ENCODE measurements at places on chromosomes 6 and 20.

GRCh38 chr20:43384101-43384940, 73.4 kb upstream of the SRSF6 start:
- DNase-seq, result no peak

DNA sequence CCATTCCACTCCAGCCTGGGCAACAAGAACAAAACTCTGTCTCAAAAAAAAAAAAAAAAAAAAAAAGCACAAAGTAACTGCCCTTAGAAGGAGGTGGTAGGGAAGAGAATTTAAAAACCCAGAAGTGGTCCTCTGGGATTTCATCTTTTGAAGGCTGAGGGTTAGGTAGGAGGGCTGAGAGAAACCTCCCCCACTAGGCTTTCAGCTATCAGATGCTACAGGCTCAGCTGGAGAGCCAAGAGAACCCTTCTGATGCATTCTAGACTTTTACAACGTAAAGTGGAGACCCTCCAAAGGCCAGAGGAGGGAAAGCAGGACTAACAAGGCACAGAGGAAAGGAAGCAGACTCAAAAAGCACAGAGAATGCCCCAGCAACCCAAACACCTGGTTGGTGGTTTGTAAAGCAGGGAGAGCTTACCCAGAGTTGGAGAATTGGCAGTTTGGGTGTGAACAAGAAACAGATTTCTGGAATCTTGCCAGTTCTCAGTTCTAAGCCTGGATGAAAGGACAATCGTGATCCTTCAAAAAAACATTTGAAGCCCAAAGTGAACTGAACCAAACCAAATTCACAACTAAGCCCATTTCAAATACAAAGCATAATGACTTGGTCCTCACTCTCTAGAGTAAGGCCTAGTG, 23.2 kb upstream of the SPAG4 start:
- DNase-seq, result no peak

DNA sequence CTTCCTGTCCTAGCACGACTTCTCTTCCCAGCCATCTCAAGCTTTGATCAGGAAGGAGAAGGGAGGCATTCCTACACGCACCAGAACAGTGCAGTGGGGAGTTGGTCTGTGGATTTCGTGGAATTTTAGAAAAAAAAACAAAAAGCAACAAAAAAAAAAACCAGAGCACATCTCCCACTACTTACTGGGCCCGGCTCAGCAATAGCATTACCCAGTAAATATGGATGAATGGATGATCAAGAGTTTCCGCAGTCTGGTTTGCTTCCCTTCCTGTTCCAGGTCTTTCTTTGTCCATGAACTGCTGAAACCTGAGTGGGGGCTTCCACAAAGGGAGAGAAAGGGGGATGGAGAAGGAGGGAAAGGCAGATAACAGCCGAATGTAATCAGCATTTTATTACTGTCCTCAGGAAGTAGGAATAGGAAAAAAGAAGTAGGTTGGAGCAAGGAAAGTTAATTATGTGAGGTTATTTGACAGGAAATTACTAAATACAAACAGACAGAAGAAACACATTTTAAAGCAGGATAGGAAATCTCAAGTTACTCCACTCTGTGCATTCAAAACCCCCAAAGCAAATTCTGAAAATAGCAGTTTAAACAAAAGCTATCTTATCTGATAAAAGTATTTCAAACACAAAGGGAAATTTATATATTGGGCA, 349.0 kb downstream of the PRL start:
- DNase-seq, result no peak

DNA sequence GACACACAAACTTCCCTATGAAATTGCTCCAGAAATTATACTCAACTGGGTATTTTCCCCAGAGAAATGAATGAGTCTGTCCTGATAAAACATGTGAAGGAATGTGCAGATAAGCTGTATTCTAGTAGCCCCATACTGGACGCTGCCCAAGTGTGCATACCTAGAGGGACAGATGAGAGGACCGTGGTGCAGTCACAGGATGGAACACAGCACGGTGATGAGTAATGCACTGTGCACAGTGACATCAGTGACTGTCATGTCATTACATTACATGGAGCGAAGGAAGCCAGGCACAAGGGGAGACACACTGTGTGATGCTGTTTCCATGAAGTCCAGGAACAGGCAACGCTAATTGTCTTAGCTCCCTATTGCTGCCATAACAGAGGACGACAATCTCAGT, 155.5 kb downstream of the CDH4 start:
- DNase-seq, result no peak

GRCh38 chr6:39493777-39494176, 171.3 kb upstream of the KCNK16 start:
- DNase-seq, result peak; percentile 74

- DNase-seq, result peak; percentile 98
Measured at GRCh38 chr6:45626087-45626891, 248.6 kb upstream of the SUPT3H start.

DNA sequence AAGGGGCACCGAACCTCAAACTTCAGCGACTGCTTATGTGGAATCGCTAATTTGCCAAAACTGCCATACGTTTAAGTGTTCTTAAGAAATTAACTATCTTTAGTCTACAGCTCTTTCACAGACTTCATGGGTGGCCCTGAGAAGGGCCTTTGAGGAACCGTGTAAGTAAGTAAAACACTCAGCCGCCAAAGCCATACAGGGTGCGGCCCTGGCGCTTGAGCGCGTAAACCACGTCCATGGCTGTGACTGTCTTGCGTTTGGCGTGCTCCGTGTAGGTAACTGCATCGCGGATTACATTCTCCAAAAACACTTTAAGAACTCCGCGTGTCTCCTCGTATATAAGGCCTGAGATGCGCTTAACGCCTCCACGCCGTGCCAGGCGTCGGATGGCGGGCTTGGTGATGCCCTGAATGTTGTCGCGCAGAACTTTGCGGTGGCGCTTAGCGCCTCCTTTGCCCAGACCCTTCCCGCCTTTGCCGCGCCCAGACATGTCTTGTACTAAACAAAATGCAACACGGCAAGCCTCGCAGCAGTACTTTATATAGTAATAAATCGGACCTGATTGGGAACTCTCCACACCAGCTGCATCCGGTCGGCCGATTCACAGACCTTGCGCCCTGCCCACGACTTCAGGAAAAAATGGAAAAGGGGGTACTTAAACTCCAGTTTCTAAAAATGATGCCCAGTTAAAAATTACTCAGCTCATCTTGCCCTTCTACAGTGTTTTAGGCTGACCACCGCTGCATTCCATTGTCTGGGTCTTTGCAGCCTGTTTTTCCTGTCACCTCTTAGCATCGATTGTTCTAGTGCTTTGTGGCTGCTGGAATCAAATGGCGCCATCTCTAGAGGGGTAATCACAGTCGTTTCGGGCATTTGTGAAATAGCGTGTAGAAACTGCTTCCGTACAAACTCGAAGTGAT, 38.9 kb downstream of the OR2B2 start:
- DNase-seq, result peak; percentile 94

GRCh38 chr6:124546601-124547000, 415.6 kb upstream of the RNF217 start:
- DNase-seq, result no peak

GRCh38 chr6:169990095-169991030, 238.9 kb downstream of the ERMARD start:
- no peak for DNase-seq

DNA sequence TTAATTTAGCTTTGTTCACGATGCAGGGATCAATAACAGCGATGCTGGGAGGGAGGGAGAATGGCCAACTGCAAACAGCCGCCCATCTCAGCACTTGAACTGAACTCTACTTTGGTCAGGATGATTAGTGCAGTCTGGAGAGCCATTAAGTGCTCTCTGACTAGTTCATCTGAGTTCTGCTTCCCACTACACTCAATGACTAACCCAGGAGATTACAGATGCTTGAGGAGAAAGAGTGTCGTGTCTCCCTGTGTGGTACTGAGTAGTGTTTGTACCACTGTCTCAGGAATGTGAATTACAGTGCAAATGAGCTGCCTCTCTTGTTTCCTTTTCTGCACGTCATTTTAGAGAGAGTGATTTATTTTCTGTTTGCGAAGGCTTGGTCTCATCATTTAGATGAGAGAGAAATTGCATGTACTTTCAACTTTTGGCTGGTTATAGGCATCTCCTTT, 23.5 kb downstream of the CARMIL1 start:
- DNase-seq, result peak; percentile 90

DNA sequence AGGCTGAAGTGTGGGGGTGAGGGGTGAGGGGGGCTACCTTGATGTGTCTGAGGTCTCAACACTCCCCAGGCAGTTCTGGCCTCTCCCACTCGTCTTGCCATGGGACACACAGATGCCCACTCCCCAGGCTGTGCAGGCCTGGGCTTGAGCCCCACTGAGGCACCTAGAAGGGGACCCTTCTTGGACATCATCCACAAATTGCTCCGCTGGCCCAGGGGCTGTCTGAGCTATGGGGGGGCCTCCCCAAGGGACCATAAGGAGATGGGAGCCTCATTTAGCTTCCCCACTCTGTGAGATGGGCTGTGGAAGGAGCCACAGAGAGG, 155.5 kb upstream of the MLN start:
- DNase-seq, result no peak

- DNase-seq, result peak; percentile 92
Measured at GRCh38 chr20:50958615-50959542, at the start of gene MOCS3. MOCS3 (plus strand) TSS chr20:50958818; CDS start chr20:50958843, 25 bp downstream.

GRCh38 chr20:46767127-46767761, 57.8 kb downstream of the SLC2A10 start:
- DNase-seq, result peak; percentile 14

GRCh38 chr6:15441215-15441868, 195.5 kb downstream of the JARID2 start:
- DNase-seq, result peak; percentile 74

DNA sequence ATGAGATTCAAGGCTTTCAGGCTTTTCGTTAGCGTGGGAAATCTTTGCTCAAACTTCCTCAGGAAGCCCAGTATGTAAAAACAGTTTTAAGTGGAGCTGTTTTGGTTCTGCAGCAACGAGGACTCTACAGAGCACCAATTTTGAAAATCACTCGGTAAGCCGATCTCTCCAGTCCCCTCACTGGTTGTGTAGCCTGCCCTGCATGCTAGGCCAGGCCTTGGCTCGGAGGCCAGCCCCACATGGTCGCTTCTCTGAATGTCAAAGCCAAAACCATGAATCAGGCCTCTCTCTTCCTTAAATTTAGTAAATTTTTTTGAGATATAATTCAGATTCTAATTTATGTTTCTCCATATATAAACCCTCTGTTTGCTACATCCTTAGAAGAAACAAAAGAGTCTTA, 108.0 kb downstream of the CHD6 start:
- no peak for DNase-seq

- DNase-seq, result peak; percentile 83
Measured at GRCh38 chr6:22328474-22328873, 31.6 kb upstream of the PRL start.

- DNase-seq, result no peak
Measured at GRCh38 chr6:29974901-29975560, 32.7 kb downstream of the HLA-A start.

DNA sequence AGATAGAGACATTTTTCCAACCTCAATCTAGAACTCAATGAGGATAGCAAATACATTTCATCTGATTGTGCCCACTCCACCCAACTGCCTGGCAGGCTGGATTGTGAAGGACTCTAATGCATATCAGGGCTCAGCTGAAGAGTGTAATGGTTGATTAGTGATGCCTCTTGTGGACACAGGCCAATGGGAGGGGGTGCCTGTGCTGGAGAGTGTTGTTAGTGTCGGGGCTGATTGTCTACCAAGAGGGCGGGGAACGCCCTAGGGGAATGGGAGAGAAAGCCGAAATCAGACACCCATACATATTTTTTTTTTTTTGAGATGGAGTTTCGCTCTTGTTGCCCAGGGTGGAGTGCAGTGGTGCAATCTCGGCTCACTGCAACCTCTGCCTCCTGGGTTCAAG, 103.7 kb upstream of the SALL4 start:
- DNase-seq, result no peak

- peak; percentile 47 for DNase-seq
Measured at GRCh38 chr6:104771258-104771832, 88.4 kb downstream of the HACE1 start.

- DNase-seq, result peak; percentile 64
Measured at GRCh38 chr6:143965503-143966171, 42.4 kb downstream of the PLAGL1 start.

DNA sequence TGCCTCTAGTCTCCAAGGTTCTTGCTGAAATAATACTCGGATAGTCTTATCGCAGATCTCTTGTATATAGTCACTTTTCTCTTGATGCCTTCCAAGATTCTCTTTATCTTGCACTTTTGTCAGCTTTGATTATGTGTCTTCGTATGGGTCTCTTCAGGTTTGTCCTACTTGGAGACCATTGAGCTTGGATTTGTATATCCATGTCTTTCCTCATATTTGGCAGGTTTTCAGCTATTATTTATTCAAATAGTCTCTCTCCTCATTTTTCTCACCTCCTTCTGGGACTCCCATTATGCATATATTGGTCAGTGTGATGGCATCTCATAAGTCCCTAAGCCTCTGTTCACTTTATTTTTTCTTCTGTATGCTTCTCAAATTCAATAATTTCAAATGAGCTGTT, 23.0 kb downstream of the ECI2 start:
- DNase-seq, result no peak

DNA sequence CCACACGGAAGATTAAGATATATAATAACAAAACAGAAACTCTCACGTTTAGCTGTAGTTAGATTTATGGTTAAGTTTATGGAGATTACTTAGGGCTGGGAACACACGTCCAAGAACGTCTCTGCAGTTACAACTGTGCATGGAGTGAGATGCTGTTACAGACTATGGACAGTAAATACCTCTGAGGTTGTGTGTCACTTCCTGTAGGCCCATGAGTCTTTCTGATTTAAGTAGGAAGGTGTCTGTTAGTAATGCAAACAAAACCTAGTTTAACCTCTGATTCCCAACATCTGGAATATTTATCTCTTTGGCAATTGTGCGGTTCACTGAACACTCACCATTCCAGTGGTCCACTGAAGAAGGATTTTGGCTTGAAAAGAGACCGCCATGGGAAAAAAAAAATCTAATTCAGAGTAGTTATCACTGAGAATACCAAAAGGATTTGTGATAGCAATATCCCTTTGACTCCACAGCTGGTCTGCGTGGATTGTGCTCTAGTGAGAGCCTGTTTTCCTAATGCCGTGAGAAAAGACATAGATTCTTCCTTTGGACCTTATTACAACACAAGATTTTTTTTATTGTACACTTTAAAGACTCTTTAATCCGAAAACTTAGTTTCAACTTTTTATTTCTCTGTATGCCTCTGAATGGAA, 478.2 kb upstream of the CITED2 start:
- peak; percentile 94 for DNase-seq

DNA sequence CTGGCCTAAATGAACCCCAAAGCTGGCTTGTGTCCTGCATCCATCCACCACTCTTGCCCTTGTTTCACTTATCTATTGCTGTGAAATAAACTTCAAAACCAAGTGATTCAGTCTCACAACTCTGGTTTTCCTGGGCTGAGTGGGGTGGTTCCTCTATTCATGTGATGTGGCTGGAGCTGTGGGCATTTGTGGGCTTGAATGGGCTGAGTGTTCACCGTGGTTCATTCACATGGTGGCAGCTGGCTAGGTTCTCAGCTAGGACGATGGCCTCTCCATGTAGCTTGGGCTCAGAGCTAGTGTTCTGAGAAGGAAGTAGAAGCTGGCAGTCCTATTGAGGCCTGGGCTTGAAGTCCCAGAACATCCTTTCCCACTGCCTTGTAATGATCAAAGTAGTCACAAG, 30.4 kb downstream of the FKBP1A start:
- DNase-seq, result no peak

Measured in fibroblast of skin of right quadriceps (primary cell).